ENCODE measurements at places on chromosomes 1 and 21.
A peak's percentile ranks its signal among the peaks of the same experiment; 100 is the strongest.

DNA sequence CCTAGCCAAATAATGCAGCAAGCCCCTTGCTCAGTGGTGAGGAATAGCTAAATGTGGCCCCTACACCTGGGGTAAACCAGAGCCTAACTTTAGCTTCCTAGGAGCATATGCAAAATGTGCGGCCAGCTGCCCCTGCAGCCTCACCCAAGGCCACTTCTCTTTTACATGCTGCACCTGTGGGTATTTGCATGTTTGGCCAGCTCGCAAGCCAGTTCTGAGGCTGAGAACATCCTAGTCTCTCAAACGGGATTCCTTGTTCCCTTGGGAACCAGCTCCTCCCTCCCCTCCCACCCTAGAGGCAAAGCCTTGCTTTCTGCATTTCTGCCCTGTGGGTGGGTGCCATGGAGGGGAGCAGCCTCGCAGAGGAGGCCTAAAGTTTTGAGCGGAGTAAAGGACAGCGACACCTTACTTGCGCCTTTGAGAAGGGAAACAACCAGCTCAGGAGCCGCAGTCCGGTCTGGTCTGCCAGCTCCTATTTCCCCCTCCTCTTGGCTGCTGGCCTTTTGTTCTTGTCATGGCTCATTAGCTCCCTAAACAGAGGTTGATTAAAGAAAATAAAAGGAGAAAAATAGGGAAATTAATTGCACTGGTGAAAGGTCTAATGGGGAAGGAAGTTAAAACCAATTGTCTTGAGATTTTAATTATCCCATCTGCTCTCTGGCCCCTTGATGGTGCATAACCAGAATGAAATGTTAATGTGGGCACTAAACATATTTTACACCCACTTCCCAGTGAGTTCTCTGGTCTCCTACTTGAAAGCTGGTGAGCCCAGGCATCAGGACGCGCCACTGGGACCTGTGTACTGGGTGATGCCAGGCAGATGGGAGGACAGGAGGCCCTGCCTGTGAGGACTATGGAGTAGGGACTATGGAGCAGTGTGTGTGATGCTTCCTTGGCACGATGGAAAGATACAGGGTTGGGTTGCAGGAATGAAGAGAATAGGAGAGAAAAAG is 68.7 kb downstream of the TEX35 start:
- DNase-seq = no peak

- DNase-seq = peak; percentile 43
Measured at GRCh38 chr1:2300851-2301606, 72.9 kb downstream of the SKI start.

DNA sequence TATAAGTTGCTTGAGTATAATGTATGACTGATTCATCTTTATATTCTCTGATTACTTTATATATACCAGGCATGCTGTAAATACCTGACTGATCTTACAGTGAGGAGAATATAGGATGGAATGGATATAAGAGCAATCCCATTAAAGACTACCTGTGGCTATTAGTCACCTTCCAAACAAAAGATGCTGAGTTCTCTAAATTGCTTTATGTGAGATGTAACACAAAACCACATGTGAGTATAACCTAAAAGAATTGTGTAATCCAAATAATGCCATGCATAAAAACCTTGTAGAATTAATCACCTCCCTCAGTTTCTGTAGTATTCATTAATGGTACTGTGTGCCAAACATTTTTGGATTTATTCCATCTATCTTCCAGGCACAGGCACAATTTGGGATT is 134.6 kb upstream of the LRRC7 start:
- no peak for DNase-seq

- DNase-seq = no peak
Measured at GRCh38 chr1:169681140-169681539, 30.3 kb downstream of the SELL start.

GRCh38 chr21:41848958-41849580 is 30.1 kb downstream of the PRDM15 start:
- DNase-seq = no peak

DNA sequence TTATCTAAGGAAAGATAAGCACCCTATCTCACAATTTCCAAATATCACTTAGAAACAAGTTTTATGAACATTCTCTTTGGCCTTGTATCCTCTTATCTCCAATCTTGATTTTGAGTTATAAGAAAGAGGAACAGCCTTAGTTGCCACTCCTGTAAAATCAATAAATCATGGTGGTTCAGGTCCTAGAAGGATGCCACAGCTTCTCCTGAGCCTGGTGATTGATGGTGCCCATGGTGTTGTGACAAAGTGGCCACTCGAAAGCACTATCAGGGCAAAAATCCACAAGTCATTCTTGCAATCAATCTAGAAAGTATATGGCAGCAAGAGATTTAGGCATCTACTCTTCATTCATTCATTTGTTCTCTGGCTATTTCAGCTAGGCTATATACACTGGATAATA is 27.8 kb downstream of the GBP6 start:
- DNase-seq = no peak

DNA sequence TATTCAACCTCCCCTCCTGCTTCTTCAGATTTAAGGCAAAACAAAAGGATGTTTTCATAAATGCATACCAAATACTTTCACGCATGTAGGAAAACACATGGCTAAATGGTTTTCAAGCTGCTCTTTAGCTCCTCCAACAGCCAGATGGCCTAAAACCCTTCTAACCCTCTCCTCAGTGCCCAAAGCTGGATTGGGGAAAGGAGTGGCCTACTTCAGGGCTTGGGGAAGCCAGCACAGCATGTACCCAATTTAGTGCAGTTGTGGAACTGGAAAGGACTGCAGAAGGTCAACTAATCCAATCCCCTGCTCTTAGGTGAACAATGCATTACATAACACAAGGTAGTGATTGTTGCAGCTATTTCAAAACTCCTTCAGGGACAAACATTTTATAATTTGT is 9.3 kb downstream of the F5 start:
- no peak for DNase-seq

DNA sequence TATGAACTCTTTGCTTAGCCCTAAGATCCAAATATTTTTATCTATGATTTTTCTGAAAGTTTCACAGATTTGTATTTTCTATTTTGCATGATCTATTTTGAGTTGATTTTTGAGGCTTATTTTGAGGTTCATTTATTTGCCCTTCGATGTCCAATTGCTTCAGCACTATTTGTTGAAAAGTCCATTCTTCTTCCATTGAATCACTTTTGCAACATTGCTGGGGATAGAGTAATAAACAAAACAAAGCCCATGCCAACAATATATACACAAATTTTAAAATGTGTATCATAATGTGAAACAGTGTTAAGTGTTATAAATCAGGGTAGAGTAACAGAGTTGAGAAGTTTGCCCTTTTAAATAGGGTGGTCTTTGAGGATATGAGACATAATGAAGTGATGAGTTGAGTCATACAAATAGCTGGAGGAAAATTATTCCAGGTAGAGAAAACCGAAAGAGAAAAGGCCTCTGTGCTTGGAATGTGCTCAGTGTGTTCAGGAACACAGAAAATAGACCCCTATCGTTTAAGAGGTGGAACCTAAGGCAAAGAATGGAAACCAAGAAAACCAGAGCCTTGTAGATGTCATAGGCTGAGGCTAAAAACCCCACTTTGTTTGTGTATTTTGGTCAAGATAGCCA is 172.7 kb upstream of the NR5A2 start:
- DNase-seq = no peak

- no peak for DNase-seq
Measured at GRCh38 chr1:240091614-240092300, at the start of gene FMN2. FMN2 (plus strand) TSS chr1:240091883; CDS start chr1:240092110, 227 bp downstream.

GRCh38 chr1:29832471-29832870 is 596.1 kb downstream of the PTPRU start:
- DNase-seq = no peak

GRCh38 chr1:237888143-237888542 is 2.6 kb downstream of the ZP4 start:
- no peak for DNase-seq

- DNase-seq = no peak
Measured at GRCh38 chr1:159598196-159598595, 10.6 kb downstream of the APCS start.

GRCh38 chr1:100629391-100629790 is 90.2 kb upstream of the VCAM1 start:
- no peak for DNase-seq
